ENCODE measurements at places on chromosomes 1 and 21.

- DNase-seq = no peak
Measured at GRCh38 chr1:213416461-213417224, 365.6 kb downstream of the RPS6KC1 start.

DNA sequence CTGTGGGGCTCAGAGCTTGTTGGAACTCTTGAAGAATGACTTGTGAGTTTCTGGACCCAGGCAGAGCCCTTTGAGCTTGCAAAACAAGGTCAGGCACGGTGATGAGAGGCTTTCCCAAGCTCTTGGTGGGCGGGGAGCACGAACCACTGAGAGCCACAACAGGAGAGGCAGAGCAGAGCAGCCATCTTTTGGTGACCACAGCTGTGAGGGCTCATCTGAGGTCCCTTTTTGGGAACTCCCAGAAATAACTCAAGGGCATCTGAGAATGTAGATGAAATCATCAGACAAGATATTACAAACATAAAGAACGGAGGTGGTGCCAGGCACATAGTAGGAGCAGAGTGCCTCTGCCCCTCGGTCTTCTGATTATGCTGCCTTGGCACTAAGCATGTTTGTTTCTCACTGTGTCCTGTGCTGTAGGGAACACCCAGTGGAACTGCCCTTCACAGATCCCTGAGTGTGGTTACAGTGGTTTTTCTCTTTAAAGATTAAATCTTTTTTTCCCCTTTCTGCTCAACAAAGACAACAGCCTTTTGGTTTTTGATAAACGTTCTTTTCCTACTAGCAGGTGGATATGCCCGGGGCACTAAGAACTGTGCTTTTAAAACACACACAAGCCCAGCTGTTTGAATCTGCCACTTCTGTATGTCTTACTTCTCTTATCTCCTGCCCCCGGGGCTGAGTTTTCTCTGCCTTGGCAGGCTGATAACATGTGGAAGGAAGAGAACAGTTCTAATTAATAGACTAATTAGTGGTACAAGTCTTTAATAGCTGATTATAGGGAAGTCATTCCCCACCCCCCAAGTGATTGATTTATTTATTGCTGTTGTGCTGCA lies 37.7 kb downstream of the CD34 start:
- no peak for DNase-seq

- DNase-seq = no peak
Measured at GRCh38 chr21:26179501-26179900, 8.9 kb upstream of the APP start.

DNA sequence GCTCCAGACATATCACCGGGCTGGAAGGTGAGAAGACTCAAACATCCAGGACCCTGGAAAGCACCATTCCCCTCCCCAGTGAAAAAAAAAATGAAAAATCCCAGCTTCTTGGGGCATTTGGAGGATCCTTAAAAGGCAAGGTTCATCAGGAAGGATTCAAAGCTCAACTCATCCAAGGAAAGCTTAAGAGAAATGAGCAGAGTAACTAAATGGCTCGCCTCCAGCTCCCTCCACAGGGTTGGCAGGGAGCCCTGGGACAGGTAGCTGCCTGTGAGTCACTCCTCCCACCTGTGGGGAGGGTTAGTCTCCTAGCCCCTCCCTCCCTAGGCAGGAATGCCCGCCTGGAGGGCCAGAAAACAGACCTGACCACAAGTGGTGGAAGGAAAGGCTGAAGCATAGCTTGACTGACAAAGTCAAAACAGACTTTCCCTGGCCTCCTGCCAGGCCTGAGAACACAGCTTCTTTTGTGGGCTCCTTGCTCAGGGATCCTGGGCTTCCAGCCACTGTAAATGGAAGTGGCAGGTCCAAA lies 712 bp upstream of the LAMB3 start:
- no peak for DNase-seq

- no peak for DNase-seq
Measured at GRCh38 chr1:172089768-172090510, 248.6 kb downstream of the DNM3 start.

DNA sequence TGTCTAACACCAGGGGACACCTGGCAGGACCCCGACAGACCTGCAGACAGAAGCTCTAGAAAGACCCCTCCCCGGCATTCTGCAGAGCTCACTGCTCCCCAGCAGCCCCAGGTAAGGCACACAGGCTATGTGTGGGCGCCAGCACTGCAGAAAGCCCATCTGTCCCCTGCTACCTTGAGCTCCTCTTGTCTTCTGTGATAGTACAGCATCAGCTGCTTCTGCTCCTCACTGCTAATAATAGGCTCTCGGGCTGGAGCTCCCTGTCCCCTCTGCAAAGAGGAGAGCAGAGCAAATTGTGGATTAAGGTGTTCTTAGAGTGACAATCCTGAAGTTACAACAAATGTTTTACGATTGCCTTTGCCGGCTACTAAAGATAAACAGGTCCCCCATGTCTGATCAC lies 10.1 kb downstream of the CFAP298 start:
- DNase-seq = no peak
